CD4-positive, alpha-beta memory T cell (primary cell): ENCODE measurements at places on chromosomes 2 and 18. TPM values are rescaled to one million over a fixed set of nuclear protein-coding genes. Genes with fewer than 3 reads are reported as not detected.

- no peaks in the 10 kb centered on the region for H3K27me3 ChIP-seq
- H3K27ac ChIP-seq: no peak overlapping the region
- no peak overlapping the region for H3K4me3 ChIP-seq
- DNase-seq: no peak
These were observed 44.7 kb downstream of the NEDD4L start for GRCh38 chr18:58088691-58089065.

DNA sequence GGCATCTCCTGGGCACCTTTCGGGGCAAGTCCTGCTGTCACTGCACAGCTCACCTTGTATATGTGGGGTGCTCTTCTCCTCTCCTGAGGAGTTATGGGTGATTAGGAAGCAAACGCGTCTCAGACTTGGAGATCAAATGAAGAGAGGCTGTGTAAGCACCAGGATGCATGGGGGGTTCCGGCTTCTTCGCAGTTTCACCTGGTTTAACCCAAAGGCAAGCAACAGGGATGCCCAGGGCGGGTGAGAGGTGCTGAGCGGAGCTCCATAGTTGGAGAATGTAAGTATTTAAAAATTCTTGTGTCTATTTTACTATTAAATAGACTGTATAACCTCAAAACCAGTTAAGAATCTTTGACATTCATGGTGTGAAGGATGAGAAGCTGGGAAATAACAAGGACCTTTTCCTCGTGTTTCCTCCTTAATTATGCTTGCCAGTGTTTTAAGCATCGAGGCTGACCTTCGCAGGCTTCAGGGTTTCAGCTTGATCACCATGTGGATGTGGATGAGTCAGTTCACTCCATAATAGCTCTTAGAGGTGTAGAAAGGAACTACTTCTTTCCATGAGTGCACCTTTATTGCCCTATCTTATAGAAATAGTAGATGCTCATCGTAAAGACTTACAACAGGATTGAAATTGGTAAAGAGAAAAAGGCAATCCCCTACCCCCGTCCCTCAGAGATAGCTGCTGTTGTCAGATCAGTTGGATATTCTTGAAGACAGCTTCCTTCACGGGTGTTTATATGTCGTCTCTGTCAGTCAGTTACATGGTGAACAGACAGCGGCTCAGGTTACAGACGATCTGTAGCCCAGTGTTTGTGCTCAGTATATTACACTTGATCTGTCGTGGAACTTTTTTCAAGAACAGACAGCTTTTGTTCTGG is 201.1 kb downstream of the AGAP1 start:
- H3K27me3 ChIP-seq: no peaks in the 10 kb centered on the region
- H3K4me3 ChIP-seq: no peak overlapping the region
- no peak for DNase-seq
- H3K36me3 ChIP-seq: no peaks in the 10 kb centered on the region

GRCh38 chr18:731185-731584 is 18.8 kb upstream of the ENOSF1 start:
- DNase-seq: no peak
- no peak overlapping the region for H3K4me3 ChIP-seq
- no peaks in the 10 kb centered on the region for H3K27me3 ChIP-seq
- H3K27ac ChIP-seq: no peak overlapping the region

GRCh38 chr2:233422050-233422639 is 67.9 kb downstream of the DGKD start:
- H3K27ac ChIP-seq: peak overlapping the region; percentile 71
- H3K4me1 ChIP-seq: peaks cover 95% of the 10 kb centered on the region
- H3K4me3 ChIP-seq: peak overlapping the region; percentile 39
- DNase-seq: peak; percentile 72

The ANKRD23 gene
- polyA plus RNA-seq: 1.5 TPM

The WNT6 gene
- polyA plus RNA-seq: not detected

The EMX1 gene
- polyA plus RNA-seq: not detected

The RTN4 gene
- 90.0 TPM for polyA plus RNA-seq
